ENCODE measurements at places on chromosomes 2 and 18.

- H3K27ac ChIP-seq = no peak overlapping the region
- H3K4me1 ChIP-seq = no peaks in the 10 kb centered on the region
- DNase-seq = no peak
- H3K36me3 ChIP-seq = no peaks in the 10 kb centered on the region
These were observed 64.4 kb downstream of the ZNF516 start for GRCh38 chr18:76430636-76431035.

DNA sequence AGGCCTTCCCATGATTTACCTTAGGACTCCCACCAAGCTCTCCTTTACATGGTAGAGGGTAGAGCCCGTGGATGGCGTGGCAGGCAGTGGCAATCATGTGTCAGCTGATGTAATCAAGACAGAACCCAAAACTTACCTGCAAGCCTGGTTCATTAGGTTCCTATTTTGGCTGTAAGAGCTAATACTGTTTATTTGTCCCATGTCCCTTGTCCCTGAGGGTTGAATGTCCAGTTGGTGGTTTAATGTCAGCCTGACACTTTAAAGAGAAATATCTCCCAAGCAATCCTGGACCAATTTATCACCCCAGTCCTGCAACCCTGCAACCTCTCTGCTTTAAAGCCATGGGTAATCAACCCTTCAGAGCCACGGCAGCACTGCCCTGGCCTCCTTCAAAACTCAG lies 6.0 kb upstream of the FABP1 start:
- H3K27me3 ChIP-seq = no peaks in the 10 kb centered on the region
- no peak overlapping the region for H3K27ac ChIP-seq
- H3K36me3 ChIP-seq = no peaks in the 10 kb centered on the region
- no peak overlapping the region for H3K4me3 ChIP-seq

DNA sequence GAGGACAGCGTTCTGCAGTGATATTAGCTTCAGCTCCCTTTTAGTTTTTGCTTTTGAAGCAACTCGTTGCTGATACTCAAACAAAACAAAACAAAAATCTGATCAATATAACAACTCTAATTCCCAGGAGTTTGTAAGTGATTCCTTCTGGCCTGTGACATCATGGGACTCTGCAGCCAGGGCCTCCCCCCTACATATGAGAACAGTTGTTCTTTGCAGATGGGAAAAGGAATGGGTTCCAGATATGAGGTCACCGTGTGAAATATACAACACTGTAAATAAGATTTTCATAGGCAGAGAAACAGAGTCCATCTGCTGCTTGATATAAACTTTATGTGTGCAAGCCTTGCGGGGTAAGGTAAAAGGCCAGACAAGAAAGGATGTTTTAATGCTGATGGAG lies 56.7 kb downstream of the DIS3L2 start:
- DNase-seq = no peak
- no peak overlapping the region for H3K27ac ChIP-seq
- H3K4me3 ChIP-seq = no peak overlapping the region
- no peaks in the 10 kb centered on the region for H3K27me3 ChIP-seq
- peaks cover 3% of the 10 kb centered on the region for H3K36me3 ChIP-seq

GRCh38 chr2:102606353-102606752 lies 13.0 kb upstream of the SLC9A2 start:
- H3K36me3 ChIP-seq = no peaks in the 10 kb centered on the region
- no peaks in the 10 kb centered on the region for H3K4me1 ChIP-seq
- H3K4me3 ChIP-seq = no peak overlapping the region
- DNase-seq = no peak

DNA sequence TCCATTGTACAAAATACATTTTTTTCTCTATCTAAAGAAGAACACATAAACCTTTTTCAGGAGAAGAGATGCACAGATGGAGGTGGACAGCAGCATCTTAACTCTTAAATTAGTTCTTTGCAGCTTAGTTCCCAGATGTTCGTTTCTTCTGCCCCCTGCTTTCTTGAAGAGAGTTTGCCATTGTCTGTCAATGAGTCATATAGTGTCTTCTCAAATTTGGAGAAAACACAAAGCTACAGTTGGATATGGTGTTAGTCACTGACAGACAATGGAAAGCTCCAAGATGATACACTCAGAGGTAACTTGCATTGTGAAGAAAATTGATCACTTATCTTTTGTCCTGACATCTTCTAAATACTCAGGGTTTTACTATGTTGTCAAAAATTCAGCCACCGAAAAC lies 48.8 kb upstream of the TMEFF2 start:
- DNase-seq = no peak
- no peaks in the 10 kb centered on the region for H3K27me3 ChIP-seq
- H3K4me1 ChIP-seq = no peaks in the 10 kb centered on the region
- no peak overlapping the region for H3K27ac ChIP-seq

GRCh38 chr2:43269706-43270105 lies 43.3 kb upstream of the ZFP36L2 start:
- H3K4me1 ChIP-seq = no peaks in the 10 kb centered on the region
- H3K4me3 ChIP-seq = no peak overlapping the region
- DNase-seq = peak; percentile 73
- no peaks in the 10 kb centered on the region for H3K27me3 ChIP-seq

- H3K4me1 ChIP-seq = no peaks in the 10 kb centered on the region
- no peaks in the 10 kb centered on the region for H3K36me3 ChIP-seq
- no peaks in the 10 kb centered on the region for H3K27me3 ChIP-seq
- no peak overlapping the region for H3K27ac ChIP-seq
- H3K4me3 ChIP-seq = no peak overlapping the region
These were observed 40.1 kb downstream of the AMER3 start for GRCh38 chr2:130795431-130795830.

All from aorta (tissue), 5 donors.